Chondrocyte (in vitro differentiated cells): ENCODE measurements at places on chromosomes 13 and 19. TPM values are rescaled to one million over a fixed set of nuclear protein-coding genes. Genes with fewer than 3 reads are reported as not detected.
A peak's percentile ranks its signal among the peaks of the same experiment; 100 is the strongest.

Gene TUBB4A
- 0.26 to 0.99 TPM (median 0.70 TPM) in 3 replicates for total RNA-seq

Gene KLK12
- total RNA-seq, result not detected in 3 replicates

Gene SIAH3
- 0.02 TPM in 1 of 3 replicates, not detected in the others for total RNA-seq

Gene IQCN
- 1.6 to 4.0 TPM (median 2.4 TPM) in 3 replicates for total RNA-seq

Gene OR10H3
- not detected in 3 replicates for total RNA-seq

Gene DNAJC3
- total RNA-seq, result 53.9 to 73.5 TPM (median 55.1 TPM) in 3 replicates

Gene ZNF441
- 4.9 to 5.8 TPM (median 5.6 TPM) in 3 replicates for total RNA-seq

Gene ZNF44
- 4.7 to 7.2 TPM (median 5.8 TPM) in 3 replicates for total RNA-seq

GRCh38 chr13:49213539-49213938 is 6.6 kb upstream of the MLNR start:
- DNase-seq, result no peak

- no peak for DNase-seq
Measured at GRCh38 chr13:37175996-37176395, 70.5 kb upstream of the CSNK1A1L start.

GRCh38 chr13:98921786-98922185 is 56.1 kb downstream of the DOCK9 start:
- no peak for DNase-seq

DNA sequence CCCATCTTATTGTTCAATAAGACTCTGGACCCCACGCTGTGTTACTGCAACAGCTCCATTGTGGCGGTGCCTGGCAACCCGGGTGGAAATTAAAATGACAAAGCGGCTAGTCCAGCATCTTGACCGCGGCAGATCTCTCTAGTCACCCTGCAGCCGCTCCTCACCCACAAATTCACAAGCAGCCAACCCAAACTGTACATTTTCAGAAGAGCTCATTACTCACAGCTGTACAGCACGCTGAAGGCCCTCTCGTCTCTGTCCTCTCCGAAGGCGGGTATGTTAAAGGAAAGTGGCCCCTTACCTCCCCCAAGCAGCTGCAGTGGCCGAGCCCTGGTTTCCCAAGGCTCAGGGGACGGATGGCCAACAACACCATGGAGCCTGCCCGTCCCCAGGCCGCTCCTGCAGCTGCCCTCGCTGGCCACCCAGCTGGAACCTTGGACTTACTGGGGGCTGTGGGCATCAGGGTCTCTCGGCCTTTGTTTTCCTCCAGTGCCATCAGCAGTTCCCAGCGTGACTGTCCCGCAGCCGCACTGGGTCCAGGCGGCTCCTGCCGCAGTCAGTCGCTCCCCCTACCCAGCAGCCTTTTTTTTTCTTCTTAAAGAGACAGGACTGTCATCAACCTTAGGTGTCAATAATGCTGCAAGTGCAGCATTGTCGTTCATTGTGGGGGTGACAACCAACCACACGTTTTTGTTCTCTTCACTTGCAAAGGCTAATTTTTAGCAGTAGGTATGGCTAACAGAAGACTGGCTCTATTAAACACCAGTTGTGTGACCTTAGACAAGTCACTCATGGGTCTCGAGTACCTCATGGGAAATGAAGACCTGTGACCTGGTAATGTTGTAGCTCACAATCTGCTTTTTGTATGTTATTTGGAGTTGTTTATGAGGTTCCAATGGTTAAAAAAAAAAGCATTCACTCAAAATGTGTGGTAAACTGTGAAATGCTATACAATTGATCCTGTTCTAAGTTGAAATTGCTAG is at the start of gene SACS:
Gene SACS (minus strand): TSS at position 532 of the 983 bp plus-strand sequence. CDS start 22,463 bp downstream, outside the sequence.
- no peak for DNase-seq

DNA sequence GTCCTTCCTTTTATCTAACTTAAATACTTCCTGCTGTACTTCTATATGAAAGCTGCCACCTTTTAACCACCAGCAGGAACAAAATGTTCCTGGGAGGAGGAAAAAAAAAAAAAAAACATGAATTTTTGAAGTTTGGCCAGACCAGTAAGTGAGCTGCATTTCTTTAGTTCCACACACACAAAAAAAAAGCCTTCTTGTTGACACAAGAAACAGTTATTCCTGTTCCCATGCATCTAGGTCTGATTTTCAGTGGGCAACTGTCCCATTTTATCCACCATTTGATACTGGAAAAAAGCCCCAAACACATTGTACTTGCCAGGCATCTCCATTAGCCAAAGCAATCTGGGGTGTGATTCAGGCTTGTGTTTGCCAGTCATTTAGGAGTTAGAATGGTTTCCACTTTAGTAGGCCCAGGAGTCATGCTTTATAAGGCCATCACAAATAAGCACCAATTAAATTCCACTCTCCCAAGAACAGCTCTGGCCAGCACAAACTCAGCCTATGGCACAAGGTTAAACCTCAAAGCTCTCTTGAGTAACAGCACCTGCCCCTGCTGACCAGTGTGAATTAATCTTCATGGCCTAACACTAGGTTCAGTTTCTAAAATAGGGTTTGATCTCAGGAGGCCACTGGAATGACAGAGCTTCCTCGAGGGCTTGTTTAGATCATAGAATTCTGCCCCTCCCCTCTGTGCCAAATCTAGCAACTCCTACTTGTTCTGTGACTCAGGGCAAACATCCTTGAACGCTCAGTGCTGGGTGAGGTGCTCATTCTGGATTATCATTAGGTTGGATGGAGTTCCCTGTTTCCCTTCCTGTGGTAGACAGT is 67.1 kb downstream of the NUFIP1 start:
- no peak for DNase-seq

- DNase-seq, result no peak
Measured at GRCh38 chr13:27961227-27962085, 7.7 kb downstream of the CDX2 start.

- no peak for DNase-seq
Measured at GRCh38 chr13:51731759-51732158, 72.2 kb downstream of the DHRS12 start.

GRCh38 chr19:3682741-3683404 is 17.4 kb downstream of the PIP5K1C start:
- peak; percentile 75 for DNase-seq

DNA sequence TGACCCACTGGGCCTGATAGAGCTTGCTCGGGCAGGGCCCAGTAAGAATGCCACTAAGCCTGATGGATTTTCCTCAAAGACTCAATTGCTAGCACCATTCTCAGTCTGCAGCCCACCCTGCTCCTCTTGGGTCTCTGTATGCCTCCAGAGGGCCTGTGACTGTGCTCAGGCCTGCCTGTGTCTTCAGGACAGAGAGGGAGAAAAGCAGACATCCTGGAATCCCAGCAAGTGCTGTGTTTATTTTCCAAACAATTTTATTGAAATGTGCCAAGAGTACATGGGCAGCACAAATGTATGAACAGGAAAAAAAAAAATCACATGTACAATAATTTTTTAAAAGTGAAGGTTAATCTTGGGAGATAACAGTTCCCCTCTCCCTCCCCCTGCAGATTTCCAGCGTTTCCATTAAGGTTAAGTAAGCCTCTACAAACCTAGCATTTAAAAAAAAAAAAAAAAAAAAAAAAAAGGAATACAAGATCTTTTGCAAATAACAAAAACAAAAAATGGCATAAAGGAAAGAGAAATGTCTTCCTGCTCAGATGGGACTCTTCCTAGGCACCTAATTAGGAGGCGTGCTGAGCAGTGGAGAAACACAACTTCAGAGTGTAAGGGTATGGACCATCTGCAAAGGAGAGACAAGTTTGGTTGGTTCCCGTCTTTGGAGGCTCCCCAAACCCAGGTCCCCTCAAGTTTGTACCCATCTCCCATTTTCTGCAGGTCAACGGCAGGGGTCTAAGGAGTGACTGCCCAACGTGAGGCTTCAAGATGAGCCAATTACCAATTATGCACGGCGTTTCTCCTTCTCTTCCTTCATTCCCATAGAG is 4.8 kb upstream of the ECH1 start:
- DNase-seq, result no peak

DNA sequence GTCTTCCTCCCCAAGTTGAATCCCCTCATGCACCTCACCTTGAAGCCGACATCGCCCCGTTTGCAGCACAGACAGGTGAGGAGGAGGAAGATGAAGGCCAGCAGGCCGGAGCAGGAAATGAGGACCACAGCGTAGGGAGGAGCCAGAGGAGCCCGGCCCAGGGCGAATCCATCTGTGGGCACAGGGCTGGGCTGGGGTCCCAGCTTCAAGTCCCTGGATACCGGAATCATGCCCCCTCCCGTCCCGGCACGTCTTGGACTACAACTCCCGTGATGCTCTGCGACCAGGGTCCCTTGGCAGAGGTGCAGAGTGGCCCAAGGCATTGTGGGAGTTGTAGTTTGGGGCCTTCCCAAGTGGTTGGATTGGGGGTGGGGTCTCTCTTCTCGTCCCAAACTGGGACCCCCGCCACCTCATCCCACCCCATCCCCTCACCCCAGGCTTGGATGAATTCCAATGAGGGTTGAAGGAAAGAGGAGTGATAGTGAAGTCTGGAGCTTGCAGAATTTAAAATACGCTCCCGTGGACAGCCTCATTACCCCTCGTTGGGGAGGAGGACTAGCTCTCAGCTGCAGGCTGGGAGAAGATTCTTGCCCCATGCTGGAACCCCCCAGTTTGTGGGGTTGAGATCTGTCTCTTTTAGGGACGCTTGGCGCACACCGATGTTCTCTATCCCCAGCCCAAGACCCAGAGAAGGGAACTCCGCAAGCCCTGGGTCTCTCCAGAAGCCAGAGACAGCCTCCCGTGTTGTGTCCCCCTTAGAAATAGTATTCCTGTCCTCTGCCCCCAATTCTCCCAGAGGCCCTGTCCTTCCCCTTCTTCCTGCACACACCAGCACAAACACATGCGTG is 990 bp downstream of the LMTK3 start:
- no peak for DNase-seq

DNA sequence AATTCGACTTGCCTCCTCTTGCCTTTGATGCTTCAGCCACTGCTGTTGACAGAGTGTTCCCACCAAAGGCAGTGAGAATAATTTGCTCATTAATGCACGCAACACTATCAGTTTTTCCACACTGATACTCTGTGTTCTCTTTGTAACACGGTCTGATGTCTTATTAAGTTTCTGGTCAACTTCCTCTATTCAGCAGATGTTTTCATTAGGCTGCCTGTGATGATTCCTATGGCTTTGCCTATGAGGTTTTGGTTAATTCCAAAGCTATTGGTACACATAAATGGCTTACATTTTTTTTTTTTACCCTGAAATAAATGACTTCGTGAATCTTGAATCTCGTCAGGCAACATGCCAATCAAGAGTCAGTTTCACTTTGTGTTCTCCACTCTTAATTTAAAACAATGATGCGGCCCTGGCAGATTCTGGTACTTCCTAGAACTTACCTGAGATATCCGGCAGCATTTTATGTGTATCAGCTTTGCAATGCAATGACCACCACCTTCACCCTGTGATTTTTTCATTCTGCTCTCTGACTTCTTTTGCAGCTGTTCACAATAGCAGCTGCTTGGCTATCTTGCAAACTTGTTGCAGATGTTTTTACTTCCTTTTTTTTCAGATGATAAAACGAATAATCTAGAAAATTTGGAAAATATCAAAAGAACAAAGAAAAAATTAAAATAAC is 27.5 kb upstream of the KL start:
- DNase-seq, result no peak

DNA sequence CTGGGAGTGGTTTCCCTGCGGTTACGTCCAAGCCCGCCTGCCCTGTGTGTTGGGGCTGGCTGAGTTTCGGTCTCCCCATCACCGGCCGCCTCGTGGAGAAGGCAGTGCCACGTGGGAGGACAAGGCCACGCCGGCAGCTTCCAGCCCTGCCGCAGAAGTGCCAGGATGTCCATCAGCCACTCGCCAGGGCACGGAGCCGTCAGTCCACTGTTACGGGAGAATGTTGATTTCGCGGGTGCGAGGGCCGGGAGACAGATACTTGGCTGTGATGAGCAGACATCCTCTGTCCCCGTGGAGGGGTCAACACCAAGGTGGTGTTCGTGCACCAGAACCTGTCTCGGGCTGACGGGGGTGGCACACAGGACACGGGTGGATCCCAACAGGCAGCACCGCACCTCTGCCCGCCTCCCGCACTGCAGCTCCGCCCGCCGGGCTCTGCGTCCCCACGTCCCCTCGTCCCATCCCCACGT is 86.4 kb upstream of the MCF2L start:
- DNase-seq, result no peak

- no peak for DNase-seq
Measured at GRCh38 chr13:55517312-55517711, 1623.4 kb upstream of the PRR20A start.

DNA sequence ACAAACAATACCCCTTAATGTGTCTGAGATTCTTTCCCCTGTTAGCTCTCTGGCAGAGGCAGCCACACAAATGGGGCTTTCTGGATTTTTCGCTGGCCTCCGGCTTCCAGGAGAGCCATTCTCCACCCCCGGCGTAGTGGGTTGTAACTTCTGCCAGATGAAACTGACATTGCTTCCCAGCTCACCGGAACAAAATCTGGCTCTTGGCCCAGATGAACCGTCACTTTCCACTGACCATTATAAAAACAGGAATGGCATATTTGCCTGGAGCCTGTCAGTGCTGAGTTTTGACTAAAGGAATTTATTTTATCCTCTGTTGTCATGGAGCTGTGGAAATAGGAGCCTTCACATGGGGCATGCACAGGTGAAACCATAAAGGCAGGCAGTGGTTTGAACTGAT is 120.6 kb upstream of the GPR12 start:
- no peak for DNase-seq

GRCh38 chr13:102400675-102401145 is 1.1 kb downstream of the FGF14 start:
- DNase-seq, result peak; percentile 72

DNA sequence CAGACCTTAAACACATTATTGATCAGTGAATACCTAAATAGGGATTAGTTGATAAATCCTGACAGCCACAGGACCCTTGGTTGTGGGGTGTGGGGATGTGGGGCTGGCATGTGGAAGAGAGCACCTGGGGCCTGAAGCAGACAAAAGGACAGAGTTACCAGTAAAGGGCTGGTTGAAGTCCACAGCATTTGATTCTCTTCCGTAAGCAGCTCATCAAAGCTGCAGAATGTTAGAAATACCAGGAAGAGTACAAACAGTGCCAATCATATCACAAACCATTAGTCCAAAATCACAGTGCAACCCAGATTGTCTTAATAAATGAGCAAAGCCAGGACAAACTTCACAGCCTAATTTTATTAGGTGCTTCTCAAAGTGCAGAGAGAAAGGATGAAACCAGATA is 92.5 kb upstream of the KL start:
- no peak for DNase-seq

GRCh38 chr13:75931116-75931515 is 295.0 kb downstream of the LMO7 start:
- no peak for DNase-seq

DNA sequence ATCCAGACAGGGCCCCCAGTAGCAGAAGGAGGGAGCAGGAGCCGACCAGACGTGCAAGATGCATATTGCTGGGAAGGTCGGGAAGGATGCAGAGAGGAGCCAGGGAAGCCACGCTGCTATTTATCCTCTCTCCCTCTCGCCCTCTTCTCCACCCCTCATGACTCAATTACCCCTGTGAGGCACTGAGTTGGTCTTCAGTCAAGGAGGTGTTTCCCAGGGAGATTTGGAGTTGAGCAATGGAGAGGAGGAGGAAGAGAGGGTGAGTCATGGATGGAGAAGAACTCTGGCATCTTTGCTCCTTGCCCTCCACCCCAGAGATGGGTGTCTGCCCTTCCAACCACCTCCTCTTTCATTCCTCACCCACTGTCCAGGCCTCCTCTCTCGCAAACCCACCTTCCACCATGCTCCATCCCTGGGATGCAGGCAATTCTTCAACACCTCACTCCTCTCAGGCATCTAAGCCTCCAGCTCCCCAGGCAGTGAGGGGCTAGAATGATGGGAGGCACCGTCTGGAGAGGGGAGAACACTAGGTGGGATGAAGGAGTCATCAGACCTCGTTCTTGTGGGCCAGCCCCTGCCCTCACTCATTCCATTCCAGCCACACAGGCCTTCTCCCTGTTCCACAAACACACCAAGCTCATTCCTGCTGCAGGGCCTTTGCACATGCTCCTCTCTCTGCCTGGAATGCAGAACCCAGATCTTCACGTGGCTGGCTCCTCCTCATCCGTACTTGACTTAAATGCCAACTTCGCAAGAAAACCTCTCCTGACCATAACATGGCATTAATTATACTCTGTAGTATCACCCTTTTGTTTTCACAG is at the start of gene SBSN:
Gene SBSN (minus strand): TSS at position 94 of the 821 bp plus-strand sequence. CDS start 30 bp downstream, at position 64.
- no peak for DNase-seq
